ENCODE measurements at places on chromosomes 7 and 10.

- no peak for DNase-seq
Measured at GRCh38 chr10:17455015-17455520, 673 bp upstream of the ST8SIA6 start.

DNA sequence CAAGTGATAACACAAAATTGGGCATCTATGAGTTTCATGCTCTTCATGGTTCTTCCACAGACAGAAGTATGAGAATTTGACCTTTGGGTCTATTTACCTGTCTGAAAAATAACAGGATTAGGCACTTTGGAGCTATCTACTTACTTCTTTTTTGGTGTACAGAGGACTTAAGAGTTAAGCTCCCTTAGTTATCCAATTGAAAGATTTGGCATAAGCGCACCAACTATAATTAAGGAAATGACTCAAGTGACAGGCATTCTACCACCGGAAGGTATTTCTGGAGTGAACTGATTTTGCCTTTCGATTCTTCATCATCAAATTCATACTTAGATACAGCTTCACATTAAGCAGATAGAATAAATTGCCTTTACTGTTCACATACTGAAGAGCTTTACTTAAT is 43.9 kb downstream of the IFIT5 start:
- no peak for DNase-seq

- no peak for DNase-seq
Measured at GRCh38 chr10:122051609-122052385, 62.8 kb downstream of the TACC2 start.

GRCh38 chr7:114930829-114931655 is 9.1 kb downstream of the MDFIC start:
- no peak for DNase-seq

- no peak for DNase-seq
Measured at GRCh38 chr7:135247746-135248471, 14.3 kb downstream of the STRA8 start.

DNA sequence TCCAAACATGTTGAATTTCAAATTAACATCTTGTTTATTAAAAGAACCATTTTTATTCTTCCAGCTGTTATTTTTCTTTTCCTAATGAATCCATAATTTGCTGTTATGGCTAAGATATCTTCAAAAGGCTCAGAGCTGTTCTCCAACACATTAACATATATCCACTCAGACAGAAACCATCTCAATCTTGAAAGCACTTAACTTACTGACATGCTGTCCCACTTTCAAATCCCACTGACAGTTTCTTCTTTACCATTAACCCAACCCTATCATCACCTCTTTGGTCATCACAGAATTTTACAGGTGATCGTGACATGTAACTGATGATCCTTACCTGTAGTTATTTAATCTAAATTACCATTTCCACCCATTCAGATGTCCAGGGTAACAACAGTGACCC is 75.5 kb upstream of the AFAP1L2 start:
- no peak for DNase-seq

- peak; percentile 40 for DNase-seq
Measured at GRCh38 chr10:30359373-30360206, 10.5 kb upstream of the MTPAP start.

DNA sequence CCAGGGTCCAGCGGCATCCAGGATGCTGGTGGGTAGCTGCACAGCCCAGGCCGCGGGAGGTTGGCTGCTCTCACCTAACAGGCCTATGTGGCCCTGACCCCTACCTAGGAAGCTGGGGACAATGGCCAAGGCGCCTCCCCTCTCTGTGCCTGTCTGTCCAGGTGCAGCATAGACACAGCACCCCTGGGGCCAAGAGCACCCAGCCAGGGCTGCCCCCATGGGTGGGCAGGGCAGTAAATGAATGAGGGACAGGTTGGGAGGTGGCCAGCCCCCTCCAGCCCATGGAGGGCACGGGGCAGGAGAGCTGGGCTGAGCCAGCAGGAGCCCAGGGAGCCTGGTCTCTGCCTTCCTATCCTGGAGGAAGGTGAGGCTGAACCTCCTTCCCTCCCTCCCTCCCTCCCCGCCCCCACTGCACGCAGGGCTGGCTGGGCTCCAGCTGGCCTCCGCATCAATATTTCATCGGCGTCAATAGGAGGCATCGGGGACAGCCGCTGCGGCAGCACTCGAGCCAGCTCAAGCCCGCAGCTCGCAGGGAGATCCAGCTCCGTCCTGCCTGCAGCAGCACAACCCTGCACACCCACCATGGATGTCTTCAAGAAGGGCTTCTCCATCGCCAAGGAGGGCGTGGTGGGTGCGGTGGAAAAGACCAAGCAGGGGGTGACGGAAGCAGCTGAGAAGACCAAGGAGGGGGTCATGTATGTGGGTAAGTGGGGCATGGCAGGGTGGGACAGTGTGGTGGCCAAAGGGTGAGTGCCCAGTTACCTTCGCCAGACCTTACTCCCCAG is at the start of gene SNCG:
Gene SNCG, plus strand, starts transcription at position 484 of the 785 bp plus-strand sequence. Its CDS starts 99 bp downstream, at position 583.
- DNase-seq, result no peak

- DNase-seq, result no peak
Measured at GRCh38 chr10:69853064-69853463, 51.4 kb downstream of the COL13A1 start.

GRCh38 chr10:71085689-71086438 is 126.5 kb upstream of the UNC5B start:
- DNase-seq, result no peak

GRCh38 chr7:101258243-101258731 is 13.4 kb upstream of the FIS1 start:
- no peak for DNase-seq

- DNase-seq, result no peak
Measured at GRCh38 chr10:14010769-14011574, 319.8 kb downstream of the FRMD4A start.

DNA sequence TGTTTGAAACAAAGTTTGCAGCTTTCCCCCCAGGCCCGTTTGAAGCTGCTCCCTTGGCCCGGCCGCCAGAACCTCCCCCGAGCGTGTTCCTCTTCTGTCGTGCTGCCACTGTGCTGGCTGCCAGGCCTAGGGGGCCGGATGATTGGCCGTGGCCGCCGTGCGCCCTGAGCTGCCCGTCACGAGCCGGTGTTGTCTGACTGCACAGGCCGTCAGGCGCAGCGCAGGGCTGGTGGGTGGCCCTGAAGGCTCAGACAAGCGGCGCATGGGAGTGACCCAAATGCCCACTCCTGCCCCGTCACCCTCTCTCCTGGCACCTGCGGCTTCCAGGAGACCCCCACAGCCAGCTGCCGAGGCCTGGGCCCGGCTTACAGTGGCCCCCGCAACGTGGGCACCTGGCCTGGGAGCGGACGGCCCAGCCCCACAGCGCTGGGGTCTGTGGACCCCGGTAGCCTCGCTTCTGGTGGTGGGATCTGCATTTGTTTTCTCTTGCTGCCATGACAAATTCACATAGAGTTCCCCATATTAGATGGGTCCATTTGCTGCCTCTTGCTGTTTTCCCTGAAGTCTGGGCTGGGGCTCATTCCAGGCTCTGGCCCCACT is 13.1 kb downstream of the JAKMIP3 start:
- DNase-seq, result no peak

DNA sequence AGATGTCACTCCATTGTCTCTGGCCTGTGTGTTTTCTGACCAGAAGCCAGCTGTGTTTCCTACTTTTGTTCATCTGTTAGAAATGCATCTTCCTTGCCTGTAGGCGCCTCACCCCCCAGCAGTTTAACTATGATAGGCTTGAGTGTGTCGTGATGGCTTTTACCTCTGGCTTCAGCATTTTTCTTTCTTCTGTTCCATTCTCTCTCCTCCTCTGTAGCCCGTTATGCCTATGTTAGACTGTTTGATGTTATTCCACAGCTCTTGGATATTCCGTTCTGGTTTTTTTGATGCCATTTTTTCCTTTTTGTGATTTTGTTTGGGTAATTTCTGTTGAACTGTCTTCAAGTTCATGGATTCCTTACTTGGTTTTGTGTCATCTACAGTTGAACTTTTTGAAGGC is 17.9 kb downstream of the MMP21 start:
- DNase-seq, result no peak

DNA sequence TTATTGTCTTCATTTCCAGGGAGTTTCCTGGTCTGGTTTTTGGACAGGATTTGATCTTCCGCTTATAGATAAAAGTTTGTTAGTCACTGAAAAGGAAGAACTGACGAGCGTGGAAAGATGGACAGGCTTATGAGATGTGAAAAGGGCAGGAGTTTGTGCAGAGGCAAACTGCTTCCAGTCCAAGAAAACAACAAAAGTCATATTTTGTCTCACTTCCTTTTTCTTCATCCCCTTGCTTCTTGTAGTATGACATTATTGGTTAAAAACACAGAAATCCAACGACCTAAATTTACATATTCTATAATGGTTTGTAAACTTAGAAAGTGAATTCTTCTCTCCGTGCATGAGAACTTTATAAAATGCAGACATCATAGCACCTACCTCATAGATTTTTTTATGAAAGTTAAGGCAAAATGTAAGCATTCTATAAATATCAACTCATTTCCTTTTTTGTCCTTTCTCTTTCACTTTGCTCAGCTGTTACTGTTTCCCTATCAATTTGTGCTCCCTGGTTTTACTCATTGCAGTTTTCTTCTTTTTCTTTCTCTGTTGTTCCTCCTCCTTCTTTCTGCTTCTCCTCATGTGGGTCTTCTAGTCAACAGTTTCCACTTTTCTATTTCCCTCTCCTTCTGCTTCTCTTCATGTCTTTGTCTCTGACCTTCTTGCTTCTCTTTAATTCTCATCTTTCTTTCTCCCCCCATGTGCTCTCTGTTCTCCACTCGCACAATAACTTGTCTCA is 370.2 kb downstream of the ARL4A start:
- DNase-seq, result no peak

DNA sequence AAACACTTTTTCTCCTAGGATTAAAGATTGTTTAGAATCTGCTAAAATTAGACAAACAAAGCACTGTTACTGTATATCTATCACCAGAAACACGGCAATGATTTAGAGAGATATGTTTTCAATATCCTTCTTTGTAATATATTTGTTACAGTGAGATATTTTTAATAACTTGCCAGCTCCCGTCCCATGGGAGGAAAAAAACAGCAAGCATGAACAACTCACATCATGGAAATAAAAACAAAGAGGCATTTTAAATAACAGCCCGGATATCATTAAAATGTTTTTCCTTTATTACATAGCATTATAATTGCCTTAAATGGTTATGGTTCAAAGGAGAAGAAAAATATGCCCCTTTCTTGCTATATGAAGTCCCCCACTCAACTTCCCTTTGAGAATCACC is 272.1 kb downstream of the BMPER start:
- DNase-seq, result no peak

GRCh38 chr7:96836456-96836855 is 126.8 kb upstream of the SEM1 start:
- no peak for DNase-seq

DNA sequence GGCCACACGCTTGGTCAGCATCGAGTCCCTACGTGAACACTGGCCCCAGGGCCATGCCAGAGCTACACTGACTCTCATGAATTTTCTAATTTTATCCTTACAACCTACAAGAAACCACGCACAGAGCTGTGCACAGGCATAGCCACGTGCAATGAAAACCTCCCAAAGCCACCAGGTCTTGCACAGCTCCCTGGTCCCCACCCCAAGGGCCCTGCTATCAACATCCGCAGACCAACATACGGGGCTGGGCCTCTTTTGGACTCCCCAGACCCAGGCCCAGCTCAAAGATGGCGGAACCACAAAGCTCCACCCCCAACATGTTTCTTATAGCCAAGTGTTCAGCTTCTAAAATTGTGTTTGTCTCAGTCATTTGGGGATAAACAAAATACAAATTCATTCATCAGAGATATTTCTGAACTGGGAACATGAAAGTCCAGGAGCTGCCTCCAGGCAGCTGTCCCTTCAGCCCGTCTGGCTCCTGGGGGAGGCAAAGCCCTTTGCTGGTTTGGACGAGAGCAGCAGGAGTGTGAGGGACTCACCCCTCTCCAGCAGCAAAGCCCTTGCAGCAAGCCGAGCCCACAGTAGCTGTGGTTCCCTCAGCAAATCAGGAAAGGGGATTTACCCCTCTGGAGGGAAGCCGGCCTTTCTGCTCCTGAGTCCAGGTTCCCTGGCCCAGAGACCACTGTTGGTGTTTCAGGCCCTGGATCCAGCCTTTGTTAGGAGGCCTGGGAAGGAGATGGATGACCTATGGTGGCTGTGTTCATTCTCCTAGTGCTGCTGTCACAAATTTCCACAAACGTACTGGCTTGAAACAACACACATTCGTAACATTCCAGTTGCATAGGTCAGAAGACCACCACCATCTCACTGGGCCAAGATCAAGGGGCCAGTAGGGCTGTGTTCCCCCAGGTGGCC is 75.1 kb downstream of the OAT start:
- no peak for DNase-seq

- no peak for DNase-seq
Measured at GRCh38 chr7:79489371-79489770, 35.9 kb upstream of the MAGI2 start.

DNA sequence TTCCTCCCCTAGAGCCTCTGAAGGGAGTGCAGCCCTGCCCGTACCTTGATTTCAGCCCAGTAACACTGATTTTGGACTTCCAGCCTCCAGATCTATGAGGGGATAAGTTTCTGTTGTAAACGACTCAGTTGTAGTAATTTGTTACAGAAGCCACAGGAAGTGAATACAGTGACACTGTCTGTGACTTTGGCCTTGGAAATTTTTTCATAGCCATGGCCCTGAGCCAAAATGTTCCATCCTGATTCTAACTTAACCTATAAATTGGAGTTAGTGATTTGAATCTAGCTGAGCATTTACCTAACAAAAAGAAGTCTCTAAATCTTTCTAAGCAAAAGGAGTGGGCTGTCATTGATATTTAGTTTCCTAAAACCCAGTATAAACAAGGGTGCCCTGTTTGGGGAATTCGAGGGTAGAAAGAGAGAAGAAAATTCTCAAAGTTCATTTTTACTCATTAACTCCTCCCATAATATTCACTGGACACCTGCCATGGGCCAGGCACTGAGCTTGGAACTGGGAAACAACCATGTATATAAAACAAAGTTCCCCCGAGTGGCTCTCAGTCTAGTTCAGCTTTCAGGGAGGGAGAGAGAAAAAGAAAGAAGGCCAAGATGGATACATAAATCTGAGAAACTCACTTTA is 162.3 kb downstream of the SKIDA1 start:
- no peak for DNase-seq

DNA sequence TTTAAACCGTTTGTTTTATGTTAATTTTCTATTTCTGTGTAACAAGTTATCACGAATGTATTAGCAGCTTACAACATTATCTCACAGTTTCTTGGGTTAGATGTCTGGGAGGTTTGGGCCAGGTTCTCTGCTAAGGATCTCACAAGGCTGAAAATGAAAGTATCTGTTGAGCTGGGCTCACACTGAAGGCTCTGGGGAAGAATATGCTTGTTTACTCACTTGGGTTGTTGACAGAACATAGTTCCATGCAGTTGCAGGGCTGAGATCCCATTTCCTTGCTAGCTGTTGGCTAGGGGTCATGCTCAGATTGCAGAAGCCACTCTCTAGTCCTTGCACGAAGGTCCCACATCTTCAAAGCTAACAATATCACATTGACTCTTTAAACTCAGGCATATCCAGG is 266.6 kb upstream of the GNAI1 start:
- no peak for DNase-seq

GRCh38 chr10:61613665-61614064 is 49.1 kb upstream of the CABCOCO1 start:
- no peak for DNase-seq

- no peak for DNase-seq
Measured at GRCh38 chr10:11045995-11046775, 28.5 kb downstream of the CELF2 start.

- no peak for DNase-seq
Measured at GRCh38 chr10:35565602-35566081, 39.5 kb upstream of the GJD4 start.

GRCh38 chr7:75937958-75938786 is 23.2 kb downstream of the POR start:
- no peak for DNase-seq
